ENCODE measurements at places on chromosomes 6 and 20.

- peak; percentile 94 for DNase-seq
Observed at GRCh38 chr6:150667977-150668716, 68.5 kb downstream of the PLEKHG1 start.

DNA sequence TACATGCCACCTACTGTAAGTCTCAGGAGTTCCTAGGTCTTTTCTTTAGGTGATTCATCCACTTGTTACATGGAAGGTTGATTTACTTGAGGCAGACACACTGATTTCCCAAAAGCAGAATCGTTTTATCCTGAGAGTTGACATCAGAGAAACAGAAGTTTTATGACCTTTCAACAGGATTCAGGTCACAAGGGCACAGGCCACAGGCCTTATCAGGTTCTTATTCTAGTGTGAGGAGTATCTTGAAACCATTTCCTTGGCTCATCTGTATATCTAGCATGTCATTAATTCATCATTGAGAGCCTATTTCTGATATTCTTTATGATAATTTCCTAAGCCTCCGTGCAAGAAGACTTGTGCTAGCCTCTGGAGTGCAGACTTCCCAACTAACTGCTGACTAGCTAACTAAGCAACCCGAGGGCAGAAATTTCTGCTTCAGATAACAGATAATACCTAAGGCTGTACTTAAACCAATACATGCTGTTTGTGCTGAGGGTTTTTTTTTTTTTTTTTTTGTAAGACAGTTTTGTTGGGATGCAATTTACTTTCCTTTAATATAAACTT, 44.9 kb upstream of the RFPL4B start:
- DNase-seq: no peak

GRCh38 chr6:84150705-84151104, 76.7 kb downstream of the CEP162 start:
- no peak for DNase-seq

GRCh38 chr6:149234051-149234962, 83.2 kb upstream of the TAB2 start:
- DNase-seq: no peak

Data from suprapubic skin (tissue), 4 donors.